Stimulated activated CD4-positive, alpha-beta T cell treated with anti-CD3 and anti-CD28 coated beads, Interleukin-2, amount 100 ng/mL, for 48 hours (primary cell): ENCODE measurements at places on chromosomes 2 and 18.
A peak's percentile ranks its signal among the peaks of the same experiment; 100 is the strongest.

- DNase-seq: no peak
Observed at GRCh38 chr18:48621815-48622555, 83.2 kb downstream of the CTIF start.

DNA sequence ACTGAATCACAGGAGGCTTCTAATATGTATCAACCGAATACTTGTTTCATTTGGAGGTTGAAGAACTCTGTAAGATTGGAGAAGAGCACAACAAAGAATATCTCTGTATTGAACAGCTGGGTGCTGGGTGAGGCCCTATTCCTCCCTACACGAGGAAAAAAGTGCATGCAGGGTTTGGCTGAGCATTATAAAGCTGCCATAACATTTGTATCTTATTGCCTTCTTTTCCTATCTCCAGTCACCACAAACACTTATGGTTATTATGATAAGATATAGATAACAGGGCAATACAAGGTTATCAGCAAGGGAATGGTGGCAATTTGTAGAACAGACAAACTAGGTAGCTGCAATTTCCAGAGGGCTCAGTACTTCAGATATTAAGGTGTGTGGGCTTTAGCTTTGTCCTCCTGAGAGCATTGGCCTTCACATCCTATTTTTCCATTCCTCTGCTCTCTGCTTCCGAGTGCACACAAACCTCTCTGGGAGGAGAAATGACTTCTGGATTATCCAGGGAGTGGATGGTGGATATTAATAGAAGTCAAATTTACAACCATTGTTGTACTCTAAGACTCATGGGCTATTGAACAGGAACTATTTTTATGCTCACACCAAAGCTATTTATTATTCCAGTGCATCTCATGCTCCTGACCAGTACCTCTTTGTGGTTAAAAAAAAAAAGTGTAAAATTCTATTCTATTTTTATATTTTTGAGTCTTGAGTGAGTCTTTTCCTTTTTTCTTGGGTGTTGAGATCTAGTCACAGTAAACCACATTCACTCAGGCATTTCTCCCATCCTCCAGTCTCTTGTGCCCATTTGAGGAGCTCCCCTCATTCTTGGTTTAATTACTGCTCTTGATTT, 248.4 kb downstream of the ETAA1 start:
- no peak for DNase-seq

DNA sequence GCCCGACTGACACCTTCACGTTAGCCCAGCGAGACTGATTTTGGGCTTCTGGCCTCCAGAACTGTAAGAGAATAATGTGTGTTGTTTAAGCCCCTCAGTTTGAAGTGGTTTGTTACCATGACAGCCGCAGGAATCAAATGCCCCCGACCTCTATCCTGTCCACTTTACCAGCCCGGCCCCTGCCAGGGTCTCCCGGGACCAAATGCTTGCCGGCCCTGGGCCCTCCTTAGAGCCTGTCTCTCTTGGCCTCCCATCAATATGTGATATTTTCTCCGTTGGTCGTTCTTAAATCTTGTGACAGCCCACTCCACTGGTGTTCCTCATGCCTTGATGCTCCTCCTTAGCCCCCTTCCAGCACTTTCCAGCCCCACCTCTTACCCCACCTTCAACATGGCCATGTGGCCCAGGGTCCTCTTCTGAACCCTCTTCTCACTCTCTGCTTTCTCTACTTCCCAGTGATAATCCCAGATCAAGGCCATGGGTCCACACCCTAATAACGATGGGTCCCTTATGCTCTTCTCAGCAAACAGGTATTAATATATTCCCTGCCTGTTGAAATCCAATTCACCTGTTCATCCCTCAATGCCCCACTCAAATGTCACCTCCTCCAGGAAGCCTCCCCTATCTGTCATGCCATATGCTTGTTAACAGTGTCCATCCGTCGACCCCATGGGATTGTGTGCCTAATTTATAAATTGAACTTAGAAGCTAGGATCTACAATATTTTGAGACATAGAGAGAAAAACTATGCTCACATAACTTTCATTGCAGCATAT, 192.8 kb downstream of the ZFP36L2 start:
- no peak for DNase-seq

GRCh38 chr18:13570216-13570615, 156.1 kb downstream of the FAM210A start:
- DNase-seq: no peak

GRCh38 chr2:70118798-70119454, 31.6 kb downstream of the PCBP1 start:
- DNase-seq: no peak

DNA sequence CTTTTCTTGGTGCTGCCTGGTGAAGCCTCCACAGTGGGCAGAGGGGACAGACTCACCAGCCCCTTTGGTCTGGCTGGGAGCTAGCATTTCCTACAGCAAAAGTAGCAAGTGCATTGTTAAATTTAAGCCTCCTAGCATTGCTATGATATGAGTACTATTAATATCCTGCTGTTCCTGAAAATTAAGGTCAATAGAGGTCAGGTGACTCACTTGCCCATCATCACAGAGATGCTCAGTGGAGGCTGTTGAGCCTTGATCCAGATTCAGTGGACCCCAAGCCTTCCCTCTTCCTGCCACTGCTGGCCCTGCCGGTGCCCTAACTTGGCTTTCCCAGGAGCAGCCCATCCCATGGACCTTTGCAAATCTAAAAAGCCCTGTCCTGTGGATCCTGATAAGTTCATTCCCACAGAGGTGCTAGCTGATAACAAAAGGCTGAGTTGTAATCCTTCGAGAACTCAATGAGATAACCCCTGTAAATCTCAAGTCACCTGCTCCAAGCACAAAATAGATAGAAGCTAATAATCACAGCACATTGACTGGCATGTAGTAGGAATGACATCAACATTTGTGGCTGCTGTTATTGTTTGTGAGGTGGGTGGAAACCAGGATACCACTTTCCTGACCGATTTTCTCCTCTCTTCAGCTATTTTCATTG, 84.4 kb downstream of the THNSL2 start:
- DNase-seq: no peak

- no peak for DNase-seq
Observed at GRCh38 chr2:205543262-205543843, 138.9 kb upstream of the NRP2 start.

GRCh38 chr2:47057687-47058002, 97.5 kb downstream of the STPG4 start:
- DNase-seq: no peak

- DNase-seq: no peak
Observed at GRCh38 chr2:45606796-45607195, 4.3 kb downstream of the SRBD1 start.

GRCh38 chr2:201779901-201780673, 646 bp downstream of the ALS2 start:
- no peak for DNase-seq

DNA sequence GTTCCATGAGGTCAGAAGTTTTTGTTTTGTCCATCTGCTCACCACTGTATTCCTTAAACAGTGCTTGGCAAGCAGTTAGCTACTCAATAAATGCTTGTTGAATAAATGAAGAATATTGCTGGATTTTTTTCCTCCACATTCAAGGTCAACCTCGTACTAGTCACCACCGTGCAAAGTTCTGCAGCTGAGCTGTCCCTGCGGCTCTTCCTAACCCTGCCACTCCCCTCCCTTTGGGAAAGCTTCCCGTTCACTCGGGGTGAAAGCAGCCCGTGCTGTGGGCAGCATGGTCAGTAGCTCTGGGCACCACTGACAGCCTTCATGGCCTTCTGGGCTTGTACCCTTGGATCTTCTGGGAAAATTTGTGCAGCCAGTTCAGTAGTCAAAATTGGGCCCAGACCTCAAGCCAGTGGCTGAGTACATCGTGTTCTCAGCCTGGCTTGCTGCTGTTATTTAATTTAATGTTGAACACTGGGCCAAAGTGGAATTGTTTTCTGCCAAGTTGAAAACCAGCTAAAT, 469.3 kb upstream of the RAB12 start:
- no peak for DNase-seq

DNA sequence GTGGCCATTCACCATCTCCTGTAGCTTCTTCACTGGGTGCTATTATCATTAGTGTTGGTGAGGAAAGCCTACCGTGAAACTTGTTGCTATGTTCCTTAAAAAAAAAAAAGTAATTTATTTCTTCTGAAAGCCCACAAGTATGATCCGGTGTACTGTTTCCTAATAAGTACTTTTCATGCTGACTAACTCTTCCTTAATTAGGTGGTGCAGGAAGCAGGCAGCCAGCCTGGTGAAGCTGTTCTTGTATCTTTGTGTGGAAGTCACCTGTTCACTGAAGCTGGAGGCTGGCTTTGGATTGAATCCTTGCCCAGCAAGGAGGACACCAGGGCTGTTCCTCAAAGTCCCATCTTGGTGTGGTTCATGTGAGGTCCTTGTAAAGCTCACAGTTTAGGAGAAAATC, 321.7 kb upstream of the THSD7B start:
- DNase-seq: no peak

GRCh38 chr2:160460333-160460731, 33.3 kb downstream of the RBMS1 start:
- DNase-seq: no peak

DNA sequence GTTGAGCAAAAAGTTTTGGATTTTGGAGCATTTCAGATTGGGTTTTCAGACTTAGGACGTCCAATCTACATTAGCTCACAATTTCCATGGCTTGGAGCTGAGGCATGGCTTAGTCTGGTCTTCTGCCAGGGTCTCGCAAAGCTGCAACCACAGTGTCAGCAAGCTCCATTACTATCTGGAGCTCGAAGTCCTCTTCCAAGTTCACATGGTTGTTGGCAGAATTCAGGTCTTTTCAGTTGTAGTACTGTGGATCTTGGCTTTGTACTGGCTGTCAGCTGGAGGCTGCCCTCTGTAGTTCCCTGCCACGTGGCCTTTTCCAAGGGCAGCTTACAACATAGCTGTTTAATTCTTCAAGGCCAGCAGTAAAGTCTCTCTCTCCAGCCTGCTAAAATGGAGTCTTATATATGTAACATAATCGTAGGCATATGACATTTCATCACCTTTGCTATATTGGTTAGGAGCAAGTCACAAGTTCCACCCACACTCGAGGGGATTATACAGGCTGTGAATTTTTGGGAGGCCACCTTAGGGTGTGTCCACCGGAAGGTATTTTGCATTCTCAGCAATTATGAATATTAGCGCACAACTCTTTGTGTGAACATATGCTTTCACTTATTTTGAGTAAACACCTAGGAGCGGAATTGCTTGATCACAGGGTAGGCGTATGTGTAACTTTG, 41.5 kb upstream of the EPC2 start:
- peak; percentile 9 for DNase-seq

DNA sequence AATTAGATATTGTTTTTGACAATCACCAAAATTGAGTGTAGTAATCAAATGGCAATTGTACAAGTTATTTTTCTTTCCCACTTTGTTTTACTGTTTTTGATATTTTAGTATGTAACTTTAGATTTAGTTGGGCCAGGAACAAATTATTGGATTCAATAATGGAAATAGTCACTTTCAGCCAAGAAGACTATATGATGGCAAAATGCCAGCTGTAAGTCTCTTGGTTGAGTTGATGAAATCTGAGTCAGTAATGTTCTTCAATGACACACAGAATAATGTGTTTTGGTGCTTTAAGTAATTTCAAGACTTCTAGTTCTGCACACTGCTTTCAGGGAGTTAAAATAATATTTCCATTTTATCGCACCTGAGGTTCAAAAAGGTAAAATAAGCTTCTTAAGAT, 2022.0 kb upstream of the CELF4 start:
- DNase-seq: no peak

GRCh38 chr2:55986700-55987440, 63.3 kb upstream of the EFEMP1 start:
- no peak for DNase-seq

- DNase-seq: no peak
Observed at GRCh38 chr2:122530814-122531213, 775.4 kb downstream of the TSN start.

GRCh38 chr18:5646739-5647138, 102.9 kb upstream of the EPB41L3 start:
- no peak for DNase-seq

GRCh38 chr2:82657106-82657505, 1802.0 kb downstream of the SUCLG1 start:
- DNase-seq: no peak

DNA sequence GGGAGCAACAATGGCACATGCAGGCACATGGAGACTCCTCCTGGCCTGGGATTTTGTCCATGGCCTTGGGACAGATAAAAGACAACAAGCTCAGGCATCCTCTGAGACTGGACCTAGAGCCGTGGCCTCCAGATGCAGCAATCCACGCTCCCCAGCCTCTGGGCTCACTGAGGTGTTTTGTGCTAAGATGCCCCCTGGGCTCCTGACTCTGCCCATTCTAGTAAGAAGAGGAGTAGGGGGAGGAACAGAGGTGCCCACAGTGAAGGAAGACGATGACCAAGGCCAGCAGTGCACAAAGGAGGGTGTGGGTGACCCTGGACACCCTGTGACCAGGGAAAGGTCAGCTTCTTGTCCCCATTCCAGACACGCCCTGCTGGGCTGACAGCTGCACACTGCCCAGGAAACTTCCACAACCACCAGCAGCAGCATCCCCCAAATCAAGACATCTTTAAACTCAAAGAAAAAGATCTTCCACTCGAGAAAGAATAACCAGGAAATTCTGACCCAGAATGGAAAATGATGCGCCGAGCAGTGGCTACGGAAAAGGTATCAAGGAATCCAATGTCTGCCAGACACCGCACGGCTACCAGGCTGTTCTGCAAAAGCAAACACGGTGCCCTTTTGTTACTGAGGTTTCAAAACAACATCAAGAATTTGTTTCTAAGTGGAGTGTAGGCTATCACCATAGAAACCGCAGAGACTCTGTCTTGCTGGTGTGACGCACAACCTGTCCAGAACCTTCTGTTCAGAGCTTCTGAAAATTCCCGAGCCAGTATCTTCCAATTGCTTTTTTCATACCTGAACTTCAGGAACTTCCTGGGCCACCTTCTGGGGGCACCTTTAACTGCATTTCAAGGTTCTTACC, 65.5 kb downstream of the ZNF516 start:
- DNase-seq: no peak

DNA sequence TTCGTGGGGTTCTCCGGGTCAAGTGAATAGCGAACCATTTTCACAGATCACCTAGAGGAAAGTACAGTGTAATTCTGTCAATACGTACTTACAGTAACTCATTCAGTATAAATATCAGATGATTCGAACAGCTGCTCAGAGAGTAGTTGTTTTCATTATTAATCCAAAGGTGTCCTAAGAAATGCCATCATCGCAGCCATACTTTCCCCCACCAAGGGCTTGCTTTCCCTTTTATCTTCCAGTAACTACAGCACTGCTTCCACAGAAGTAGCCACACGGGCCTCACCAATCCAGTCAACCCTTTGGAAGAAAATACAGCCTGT, 4.5 kb upstream of the C18orf32 start:
- DNase-seq: no peak

GRCh38 chr2:237896507-237896892, 37.1 kb downstream of the RAMP1 start:
- DNase-seq: no peak
